ENCODE measurements at places on chromosomes 3 and 15.
A peak's percentile ranks its signal among the peaks of the same experiment; 100 is the strongest.

DNA sequence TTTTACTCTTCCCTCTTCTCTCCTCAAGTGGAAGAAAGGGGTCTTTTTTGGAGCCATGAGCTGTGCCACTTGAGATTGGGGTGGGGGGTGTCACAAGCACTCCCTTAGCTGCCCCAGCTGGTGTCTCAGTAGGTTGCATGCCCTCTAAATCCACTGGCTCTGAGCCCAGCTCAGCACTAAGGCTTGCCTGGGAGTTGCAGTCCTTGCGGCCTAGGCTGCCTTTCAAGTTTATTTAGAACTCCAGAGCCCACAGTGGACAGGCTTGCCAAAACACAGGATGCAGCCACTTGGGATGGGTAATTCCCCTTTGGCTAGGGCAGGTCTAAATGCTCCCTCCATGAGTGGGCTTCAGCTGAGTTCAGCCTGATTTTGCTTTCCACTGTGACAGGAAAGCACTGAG, 24.7 kb downstream of the C3orf20 start:
- no peak for DNase-seq

DNA sequence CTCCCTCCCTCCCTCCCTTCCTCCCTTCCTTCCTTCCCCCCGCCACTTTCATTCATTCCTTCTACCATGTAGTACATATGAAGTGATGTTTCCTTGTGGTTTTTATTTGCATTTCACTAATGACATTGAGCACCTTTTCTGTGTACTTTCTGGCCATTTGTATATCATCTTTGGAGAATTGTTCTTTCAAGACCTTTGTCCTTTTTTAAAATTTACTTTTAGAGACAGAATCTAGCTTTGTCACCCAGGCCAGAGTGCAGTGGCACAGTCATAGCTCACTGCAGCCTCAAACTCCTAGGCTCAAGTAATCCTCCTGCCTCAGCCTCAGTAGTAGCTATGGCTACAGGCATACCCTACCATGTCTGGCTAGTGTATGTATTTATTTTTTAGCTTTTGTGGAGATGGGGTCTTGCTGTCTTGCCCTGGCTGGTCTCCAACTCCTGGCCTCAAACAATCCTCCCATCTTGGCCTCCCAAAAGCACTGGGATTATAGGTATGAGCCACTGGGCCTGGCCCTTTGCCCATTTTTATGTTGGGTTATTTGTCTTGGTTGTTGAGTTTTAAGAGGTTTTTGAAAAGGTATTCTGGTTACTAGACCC, 42.0 kb upstream of the CTDSPL2 start:
- DNase-seq = no peak

- no peak for DNase-seq
These were observed 3.6 kb downstream of the PRICKLE2 start for GRCh38 chr3:64221571-64222257.

DNA sequence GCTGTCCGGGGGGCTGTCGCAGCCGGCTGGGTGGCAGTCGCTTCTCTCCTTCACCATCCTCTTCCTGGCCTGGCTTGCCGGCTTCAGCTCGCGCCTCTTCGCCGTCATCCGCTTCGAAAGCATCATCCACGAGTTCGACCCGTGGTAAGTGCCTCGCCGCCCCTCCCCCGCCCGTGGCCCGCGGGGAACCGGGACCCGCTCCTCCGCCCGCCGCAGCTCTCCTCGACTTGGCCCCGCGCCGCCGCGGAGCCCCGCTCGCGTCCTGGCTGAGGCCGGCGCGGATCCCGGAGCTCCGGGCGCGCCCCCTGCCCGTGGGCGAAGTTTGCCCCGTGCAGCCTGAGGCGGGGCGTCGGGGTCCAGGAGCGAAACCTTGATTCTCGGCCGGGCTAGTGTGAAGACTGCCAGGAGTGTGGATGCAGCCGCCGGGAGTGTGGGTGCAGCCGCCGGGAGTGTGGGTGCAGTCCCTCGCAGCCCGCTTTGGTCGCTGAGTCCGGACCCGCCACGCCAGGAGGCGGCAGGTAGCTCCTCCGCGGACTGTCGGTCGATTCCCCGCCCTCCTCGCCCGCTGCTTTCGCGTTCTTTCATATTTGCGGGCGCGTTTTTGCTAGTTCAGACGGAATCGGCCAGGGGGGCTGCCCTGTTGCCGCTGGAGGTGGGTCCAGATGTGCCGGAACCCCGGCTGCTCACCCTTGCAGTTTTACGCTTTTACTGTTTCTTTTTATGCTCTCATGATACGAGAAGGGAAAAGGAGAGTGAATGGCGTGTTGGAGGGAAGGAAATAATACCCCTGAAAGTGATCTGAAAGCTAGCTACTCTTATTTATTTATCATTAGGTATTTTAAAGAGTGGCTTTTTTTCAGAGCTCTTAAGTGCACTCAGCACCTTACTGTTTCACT, 692 bp downstream of the STT3B start:
- peak; percentile 44 for DNase-seq

- no peak for DNase-seq
These were observed 48.3 kb upstream of the ATP2B2 start for GRCh38 chr3:10553591-10554235.

- DNase-seq = no peak
These were observed 89.1 kb downstream of the ETFA start for GRCh38 chr15:76222159-76222558.

DNA sequence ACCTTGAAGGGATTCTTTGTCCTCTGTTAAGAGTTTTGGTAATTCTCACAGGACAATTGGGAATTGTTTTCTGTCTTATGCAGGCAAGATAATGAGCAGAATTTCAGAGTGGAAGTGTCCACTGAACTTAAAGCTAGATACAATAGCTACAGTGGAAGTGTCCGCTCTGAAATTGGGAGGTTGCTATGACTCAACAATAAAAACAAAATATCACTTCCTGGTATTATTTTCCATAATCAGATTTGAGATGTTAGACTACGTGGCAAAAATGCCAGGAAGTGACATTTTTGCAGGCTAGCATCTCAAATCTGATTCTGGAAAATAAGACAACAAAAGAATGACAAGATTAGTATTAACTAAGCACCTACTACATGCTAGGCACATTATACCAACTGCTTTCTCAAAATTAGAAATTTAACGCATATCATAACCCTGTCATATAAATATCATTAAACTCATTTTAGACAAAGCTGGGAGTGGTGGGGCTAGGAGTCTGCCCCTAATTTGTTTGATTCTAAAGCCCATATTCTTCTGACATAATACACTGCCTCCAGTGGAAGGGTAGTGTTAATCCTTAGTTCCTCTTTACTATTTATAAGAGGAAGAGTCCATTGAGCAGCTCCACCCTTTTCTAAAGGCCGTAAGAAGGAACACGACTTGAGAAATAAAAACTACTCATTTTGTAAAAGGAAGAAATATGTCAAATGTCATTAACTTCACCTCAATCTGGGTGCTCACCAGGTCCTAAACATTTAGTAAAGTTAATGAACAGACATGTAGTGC, 266.9 kb upstream of the STT3B start:
- DNase-seq = no peak

DNA sequence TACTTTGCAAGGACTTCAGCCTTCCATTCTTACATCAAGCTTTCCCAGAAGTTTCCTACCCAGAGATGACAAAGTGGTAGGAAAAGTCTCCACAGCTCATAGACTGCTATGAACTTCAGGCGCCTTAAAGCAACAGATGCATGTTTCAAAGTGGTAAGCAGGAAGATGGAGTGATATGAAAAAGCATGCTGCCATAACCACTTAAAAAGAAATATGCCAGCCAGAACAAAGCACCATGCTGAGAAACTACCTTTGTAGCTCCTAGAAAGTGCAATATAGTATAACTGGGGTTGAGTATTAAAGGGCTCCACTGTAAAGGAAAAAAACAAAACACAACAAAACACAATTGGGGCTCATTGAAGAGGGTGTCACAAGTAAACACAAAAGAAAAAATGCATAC, 192.4 kb upstream of the STRIT1 start:
- no peak for DNase-seq

DNA sequence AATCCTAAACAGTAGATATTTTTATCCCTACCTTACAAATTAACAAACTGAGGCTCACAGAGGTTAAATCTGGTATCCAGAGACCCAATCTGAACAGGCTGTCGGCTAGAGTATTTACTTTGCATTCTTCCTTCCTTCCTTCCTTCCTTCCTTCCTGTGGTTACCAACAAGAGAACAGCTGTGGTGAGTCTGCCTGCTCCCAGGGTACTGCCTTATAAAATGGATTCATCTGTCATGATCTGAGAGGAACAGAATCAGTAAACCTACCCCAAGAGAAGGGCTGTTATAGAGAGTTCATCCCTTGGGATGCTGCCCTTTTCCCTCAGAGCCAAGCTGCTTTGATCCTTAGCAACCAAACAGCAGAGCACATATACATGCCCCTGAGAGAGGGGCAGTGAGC, 3.6 kb downstream of the GADL1 start:
- no peak for DNase-seq

DNA sequence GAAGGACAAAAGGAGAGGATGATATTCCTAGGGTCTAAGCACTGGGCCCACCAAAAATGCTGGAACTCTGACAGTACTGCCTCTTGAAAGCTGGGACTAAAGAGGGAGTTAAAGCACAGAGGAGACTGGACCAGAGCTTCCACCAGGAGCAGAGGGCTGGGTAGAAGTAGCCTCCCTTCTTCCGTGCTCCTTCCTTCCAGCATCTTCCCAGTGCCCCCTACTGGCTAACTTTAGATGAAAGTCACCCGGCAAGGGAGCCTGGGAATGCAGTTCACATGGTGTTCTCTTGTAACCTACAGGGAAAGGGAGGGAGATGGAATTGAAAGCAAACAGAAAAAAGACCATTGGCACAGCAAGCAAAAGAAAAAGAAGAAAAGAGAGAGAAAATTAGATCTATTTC, 106.1 kb upstream of the COL8A1 start:
- DNase-seq = no peak

DNA sequence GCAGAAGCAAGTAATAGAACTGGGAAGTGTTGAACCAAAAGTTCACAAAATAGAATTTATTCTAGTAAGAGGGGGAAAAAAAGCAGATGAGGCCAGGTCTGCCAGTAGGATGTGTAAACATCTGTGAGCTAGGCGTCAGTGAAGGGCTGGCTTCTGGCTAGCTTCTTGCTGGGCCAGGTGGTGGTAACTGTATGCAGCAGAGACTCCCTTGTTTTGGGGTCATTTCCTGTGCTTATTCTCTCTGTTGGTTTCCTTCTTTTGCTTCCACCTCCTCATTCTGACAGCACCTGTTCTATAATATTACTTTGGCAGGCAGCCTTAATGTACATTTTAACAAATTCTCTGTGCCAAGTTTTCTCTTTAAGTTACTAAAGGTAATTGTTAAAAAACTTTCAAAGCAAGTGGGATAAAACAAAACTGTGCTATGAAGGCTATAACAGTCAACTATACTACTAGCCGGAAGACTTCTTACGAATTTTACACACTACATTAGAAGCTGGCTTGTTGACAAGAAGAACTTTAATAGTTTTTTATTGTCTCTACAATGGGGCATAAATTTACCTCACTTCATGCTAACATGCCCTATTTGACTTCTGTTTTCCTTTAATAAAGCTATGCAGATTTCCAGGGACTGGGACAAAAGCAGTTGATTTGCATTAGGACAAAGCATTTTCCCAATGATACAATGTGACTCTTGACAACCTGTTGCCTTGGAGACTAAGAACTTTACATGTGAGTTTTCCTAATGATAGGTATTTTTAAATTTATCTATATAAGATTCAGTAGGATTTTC, 318.8 kb upstream of the NAALADL2 start:
- no peak for DNase-seq

- DNase-seq = peak; percentile 21
These were observed 35.2 kb downstream of the SLC6A20 start for GRCh38 chr3:45760878-45761711.

DNA sequence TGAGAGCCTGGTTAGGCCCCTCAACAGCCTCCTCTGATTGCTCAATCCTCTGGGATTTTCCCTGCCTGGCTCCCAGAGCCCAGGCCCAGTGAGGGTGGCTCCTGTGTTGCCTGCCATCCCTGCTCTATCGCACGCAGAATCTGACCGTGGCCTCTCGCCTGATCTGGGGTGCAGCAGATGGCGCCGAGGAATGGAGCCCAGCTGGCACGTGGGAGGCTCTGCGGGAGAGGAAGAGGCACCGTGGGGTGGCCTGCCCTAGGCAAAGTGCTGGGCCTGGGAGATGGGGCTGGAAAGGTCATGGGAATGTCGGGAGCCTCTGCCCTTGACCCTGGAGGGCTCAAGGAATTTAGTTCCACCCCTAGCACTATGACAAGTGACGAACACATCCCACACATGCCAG, 10.3 kb downstream of the SV2B start:
- no peak for DNase-seq

- no peak for DNase-seq
These were observed 33.2 kb upstream of the TRIM59 start for GRCh38 chr3:160482796-160483195.

DNA sequence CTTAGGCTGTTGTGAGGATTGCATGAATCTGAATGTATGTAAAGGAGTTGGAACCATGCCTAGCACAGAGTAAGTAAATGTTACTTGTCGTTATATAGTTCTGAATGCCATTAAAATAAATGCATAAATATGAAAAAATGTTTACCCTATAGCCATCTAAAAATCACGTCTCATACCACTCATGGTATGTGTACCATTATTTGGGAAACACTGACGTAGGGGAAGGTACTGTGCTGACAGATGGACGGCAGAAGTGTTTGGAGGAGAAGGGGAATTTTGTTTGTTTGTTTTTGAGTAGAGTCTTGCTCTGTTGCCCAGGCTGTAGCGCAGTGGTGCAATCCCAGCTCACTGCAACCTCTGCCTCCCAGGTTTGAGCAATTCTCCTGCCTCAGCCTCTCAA, 30.5 kb upstream of the PDZRN3 start:
- no peak for DNase-seq

GRCh38 chr15:84968301-84968700, 13.4 kb upstream of the PDE8A start:
- no peak for DNase-seq

DNA sequence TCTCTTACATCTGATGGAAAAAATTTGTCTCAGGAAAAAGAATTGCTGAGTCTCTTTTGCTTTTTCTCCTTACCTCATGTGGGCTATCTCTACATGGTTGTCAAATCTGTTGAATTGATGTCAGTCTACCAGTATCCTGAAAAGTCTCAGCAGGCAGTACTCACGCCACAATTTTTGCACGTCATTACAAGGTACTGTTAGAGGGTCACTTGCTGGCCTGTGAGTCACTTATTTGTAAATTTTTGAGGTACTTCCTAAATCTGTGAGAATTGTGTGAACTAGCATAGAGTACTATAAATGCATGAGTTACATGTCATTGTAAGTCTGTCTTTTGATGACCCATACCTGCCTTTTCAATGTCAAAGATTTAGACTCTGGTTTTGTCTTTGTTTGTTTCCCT, 15.9 kb downstream of the HPS3 start:
- DNase-seq = no peak

DNA sequence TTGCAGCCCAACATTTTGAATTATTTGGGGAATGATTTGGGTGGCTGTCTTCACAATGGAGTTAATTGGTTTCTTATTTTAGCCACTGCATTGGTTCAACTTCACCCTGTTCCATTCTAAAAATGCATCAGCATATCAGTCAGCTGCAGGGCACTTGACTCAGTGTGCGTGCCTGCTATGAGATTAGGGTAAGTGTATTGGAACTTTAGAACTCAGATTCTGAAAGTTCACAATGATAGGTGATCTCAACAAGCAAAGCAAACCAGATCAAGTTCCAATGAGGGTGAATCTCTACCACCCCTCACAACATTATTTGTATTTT, 265.0 kb downstream of the ZPLD1 start:
- no peak for DNase-seq

Measured in T-cell (primary cell).